ENCODE measurements at places on chromosomes 2 and 18.

DNA sequence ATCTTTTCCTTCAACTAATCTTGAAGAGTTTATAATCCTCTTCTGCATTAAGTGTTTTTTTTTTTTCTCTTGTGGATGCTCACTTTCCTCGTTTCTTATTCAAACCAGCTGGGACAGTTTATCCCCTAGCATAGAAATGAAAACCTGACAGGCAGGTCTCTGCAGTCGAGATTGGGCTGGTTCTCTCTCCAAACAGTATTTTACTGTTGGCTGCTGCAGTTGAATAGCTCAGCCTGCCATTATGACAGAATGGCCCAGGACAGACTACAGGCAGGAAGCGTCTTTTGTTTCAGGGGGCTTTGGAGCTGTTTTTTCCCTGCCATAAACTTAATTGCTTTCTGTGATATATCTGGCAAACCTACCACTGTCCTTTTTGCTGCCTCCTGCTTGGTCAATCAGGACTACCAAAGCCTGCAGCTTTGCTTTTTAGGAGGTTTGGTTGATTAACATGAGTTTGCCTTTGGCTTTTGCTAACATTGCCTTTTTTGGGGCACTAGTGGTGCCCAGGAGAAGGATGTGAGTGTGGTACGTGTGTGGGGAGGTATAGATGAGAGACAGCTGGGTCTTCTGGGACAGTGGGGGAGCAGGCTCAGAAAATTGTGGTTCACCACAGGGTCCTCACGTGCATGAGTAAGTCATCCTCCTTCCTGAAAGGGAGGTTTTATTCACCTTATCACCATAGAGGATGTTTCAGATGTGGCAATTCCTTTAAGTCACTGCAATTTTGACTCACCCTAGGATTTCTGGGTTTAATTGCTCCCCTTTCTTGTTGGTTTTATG, 128.7 kb downstream of the LYPD6B start:
- DNase-seq, result no peak

DNA sequence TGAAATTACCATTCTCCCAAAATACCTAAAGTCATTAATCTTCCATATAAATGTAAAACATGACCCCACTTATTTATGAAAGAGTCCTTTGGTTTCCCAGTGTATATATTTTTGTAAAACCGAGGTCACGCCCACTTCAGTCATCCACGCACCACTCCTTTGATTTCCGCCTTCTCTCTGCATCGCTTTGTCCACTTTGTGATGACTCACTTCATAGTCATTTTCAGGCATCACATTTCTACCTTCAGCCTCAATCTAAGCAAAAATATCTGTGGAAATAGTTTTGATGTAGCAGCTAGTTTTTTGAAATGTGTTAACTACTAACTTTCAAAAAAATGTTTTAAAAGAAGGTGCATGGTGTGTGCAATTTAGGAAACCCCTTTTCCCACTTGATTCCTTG, 793.5 kb upstream of the SOX11 start:
- no peak for DNase-seq

- DNase-seq, result no peak
Observed at GRCh38 chr2:71905205-71905604, 242.5 kb downstream of the CYP26B1 start.

DNA sequence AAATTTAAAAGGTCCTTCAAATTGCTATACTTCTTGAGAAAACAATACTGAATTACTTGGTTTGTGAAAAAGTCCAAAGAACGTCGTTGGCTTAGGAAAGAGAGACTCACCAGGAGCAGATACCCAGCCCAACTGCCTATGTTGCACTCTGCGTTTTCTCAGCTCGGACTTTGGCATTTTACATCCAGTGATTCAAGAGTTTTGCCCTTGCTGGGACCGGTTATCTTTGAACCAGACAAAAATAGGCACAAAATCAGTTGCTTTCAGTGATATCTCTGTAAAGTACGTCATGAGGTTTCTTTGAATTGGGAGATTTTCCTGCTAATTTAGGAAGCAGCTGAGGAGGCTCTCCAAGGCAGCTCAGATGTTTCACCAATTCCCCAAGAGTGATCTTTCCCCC, 29.3 kb downstream of the FHOD3 start:
- DNase-seq, result no peak

GRCh38 chr2:60547841-60548240, 5.6 kb downstream of the BCL11A start:
- no peak for DNase-seq

GRCh38 chr2:32851777-32852439, 94.8 kb upstream of the LTBP1 start:
- DNase-seq, result no peak

GRCh38 chr2:101047075-101047766, 45.1 kb downstream of the RPL31 start:
- no peak for DNase-seq

GRCh38 chr2:64837925-64838641, 151.1 kb upstream of the SLC1A4 start:
- DNase-seq, result no peak

GRCh38 chr18:79400591-79401381, 5.1 kb downstream of the NFATC1 start:
- DNase-seq, result no peak

- no peak for DNase-seq
Observed at GRCh38 chr18:8264861-8265411, 344.3 kb upstream of the RAB12 start.

Measured in NK-92 treated with Interleukin-12 subunit alpha and Interleukin-12 subunit beta, amount 100 ng/mL, for 24 hours (cell line).